ENCODE measurements at places on chromosomes 11 and 22.

DNA sequence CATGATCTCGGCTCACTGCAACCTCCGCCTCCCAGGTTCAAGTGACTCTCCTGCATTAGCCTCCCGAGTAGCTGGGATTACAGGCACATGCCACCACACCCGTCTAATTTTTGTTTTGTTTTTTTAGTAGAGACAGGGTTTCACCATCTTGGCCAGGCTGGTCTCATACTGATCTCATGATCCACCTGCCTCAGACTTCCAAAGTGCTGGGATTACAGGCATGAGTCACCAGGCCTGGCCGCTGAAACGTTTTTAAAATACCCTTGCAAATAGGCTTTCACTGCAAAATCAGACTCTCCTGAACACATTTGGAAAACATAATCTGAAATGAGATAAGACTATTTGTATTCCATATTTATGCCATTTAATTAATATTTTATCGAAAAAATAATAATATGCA is 826.1 kb upstream of the CNTN5 start:
- DNase-seq, result no peak

GRCh38 chr11:124934862-124935547 is 842 bp downstream of the HEPACAM start:
- no peak for DNase-seq

- DNase-seq, result no peak
Measured at GRCh38 chr22:38258895-38259294, 13.9 kb downstream of the TMEM184B start.

DNA sequence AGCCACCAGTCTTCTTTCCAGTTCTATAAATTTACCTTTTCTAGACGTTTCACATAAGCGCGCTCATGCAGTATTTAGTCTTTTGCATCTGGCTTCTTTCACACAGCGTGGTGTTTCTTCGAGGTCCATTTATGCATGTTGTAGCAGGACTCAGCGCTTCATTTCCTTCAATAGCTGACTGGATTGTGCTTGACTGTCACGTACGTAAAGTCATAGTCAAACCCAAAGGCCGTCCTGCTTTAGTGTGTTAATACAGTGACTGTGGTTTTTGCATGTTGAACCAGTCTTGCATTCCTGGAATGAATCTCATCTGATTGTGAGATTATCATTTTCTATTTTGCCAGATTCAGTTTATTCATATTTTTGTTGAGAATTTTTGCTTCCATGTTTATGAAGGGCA is 18.5 kb downstream of the GLB1L3 start:
- no peak for DNase-seq

DNA sequence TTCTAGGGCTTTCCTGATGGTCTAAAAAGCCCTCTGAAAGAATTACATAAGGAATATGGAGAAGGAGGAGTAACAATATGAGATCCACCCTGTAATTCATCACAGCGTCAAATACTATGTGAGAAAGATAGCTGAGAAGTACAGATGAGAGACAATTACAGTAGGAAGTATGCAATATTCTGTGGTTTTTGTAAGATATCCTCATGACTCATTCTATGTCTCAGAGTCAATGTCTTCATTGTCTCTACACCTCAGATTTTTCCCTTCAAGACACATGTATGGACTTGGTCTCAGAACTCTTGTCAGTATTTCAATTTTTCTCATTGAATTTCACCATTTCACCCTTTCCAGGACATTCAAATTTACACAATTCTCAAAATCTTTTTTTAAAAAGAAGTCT is 343.3 kb upstream of the CTSC start:
- no peak for DNase-seq

GRCh38 chr22:39434243-39434653 is 22.6 kb upstream of the MGAT3 start:
- DNase-seq, result no peak

GRCh38 chr11:115709297-115709696 is 205.1 kb upstream of the CADM1 start:
- DNase-seq, result no peak

DNA sequence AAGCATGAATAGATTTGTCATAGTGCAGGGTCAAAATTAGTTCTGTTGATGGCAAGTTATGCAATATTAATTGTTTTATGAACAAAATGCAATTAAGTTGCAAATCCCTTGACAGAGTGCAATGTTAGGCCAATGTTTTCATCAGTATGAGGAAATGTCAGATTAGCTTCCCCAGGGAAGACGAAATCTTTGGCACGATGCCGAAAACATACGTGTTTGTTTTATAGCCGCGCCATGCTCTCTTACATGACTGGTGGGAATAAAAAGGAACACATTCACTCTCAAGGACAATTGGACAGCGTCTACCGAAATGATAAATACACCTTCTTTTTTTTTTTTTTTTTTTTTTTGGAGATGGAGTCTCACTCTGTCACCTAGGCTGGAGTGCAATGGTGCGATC is 27.0 kb downstream of the MFNG start:
- no peak for DNase-seq

GRCh38 chr11:45089251-45089650 is 57.2 kb upstream of the PRDM11 start:
- no peak for DNase-seq

DNA sequence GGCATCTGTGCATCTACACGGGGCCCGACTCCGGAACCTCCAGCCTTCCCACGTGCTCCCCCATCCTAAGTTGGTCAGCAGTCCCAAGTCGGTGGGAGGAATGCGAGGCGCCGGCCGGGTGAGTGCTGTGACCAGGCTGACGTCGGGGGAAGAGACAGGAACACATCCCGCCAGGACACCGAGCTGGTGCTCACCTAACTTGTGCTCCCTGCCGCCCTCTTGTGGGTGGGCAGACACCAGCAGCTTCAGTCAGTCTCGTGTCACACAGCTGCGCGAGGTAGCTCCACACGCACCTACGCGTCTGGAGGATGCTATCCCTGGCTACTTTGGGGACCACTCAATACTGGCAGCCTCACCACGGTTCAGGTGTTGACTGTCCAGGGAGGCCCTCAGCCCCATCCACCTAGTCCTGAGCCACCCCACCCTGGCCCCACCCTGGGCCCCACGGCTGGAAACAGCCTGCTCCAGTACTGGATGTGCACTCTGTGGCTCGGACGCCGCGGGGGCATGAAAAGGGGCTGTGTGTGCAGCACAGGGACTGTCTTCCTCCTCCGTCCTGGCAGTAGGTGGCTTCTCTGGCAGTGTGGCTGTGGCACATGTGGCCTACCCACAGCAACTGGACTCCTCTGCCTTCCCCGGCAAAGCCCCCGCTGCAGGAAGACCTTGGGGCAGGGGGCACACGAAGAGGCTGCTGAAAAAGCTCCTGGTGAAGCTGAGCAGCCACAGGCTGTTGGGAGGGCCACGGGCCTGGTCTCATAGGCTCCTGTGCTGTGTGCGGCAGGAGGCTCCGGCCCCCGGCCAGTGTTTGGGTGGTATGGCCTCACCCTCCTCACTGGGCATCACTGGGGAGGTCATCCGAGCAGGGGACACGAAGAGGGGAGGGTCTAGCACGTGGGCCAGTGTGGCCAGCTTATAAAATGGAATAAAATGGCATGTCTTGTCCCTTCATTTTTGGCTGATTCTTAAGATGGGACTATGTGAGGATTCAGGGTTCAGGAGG is 11.2 kb upstream of the BID start:
- DNase-seq, result peak; percentile 80

DNA sequence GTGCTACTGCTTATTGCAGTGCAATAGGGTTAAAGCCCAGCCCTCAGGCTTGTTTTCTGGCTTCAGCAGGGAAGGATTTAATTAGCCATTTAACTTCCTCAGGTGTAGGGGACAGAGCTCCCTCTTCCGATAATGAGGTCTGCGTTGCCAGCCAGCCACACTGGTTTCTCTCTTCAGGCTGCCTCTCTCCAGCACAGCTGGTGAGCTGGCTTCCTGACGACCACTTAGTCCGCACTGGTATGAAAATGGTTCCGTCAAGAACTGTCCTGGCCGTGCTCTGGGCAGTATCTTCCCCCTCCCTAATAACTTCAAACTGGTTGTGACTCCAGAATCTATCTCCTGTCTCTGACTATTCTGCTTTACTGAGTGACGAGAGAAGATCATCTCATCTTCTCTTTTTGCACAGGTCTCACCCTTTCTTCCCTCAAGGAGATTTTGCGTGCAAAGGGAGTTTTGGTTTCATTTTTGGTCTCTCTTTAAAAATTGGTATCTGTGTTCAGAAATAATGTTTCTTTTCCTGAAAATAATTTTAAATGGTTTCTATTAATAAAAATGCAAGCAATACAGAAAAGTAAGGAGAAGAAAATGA is 49.2 kb downstream of the CNTN5 start:
- no peak for DNase-seq

- DNase-seq, result no peak
Measured at GRCh38 chr22:22358686-22359085, 114.1 kb downstream of the VPREB1 start.

- no peak for DNase-seq
Measured at GRCh38 chr22:39351689-39352214, 2.0 kb downstream of the SYNGR1 start.

GRCh38 chr22:23223569-23224317 is 43.4 kb downstream of the BCR start:
- peak; percentile 53 for DNase-seq

GRCh38 chr11:123570939-123571580 is 83.4 kb downstream of the SCN3B start:
- DNase-seq, result no peak

Measured in lower lobe of right lung (tissue), 2 donors.